ENCODE measurements at places on chromosomes 7 and 10. TPM values are rescaled to one million over a fixed set of nuclear protein-coding genes. Genes with fewer than 3 reads are reported as not detected.
A peak's percentile ranks its signal among the peaks of the same experiment; 100 is the strongest.

DNA sequence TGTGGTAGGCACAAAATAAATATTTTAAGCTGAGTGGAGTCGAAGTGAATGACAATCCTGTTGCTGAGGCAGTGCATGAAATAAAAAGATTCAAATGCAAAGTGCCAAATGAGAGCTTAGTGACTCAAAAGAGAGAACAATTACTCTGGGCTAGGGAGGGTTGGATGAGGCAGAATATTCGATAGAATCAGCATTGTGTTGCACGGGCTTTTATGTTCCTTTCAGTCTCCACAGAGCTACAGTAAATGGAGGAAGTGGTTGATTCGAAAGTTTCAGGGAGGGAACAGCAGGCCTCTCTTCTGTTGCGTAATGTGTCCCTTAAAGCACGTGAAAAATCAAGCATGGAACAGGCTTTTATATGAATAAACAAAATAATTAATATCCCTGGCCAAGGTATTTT lies 599.3 kb upstream of the CELF2 start:
- H3K4me3 ChIP-seq: no peak overlapping the region
- H3K27ac ChIP-seq: no peak overlapping the region
- H3K36me3 ChIP-seq: no peaks in the 10 kb centered on the region
- DNase-seq: no peak
- no peaks in the 10 kb centered on the region for H3K27me3 ChIP-seq
- H3K4me1 ChIP-seq: no peaks in the 10 kb centered on the region

GRCh38 chr7:90190995-90191394 lies 20.5 kb upstream of the STEAP2 start:
- DNase-seq: no peak
- H3K27ac ChIP-seq: no peak overlapping the region
- no peak overlapping the region for H3K4me3 ChIP-seq

GRCh38 chr10:3264161-3264761 lies 91.7 kb upstream of the PITRM1 start:
- no peaks in the 10 kb centered on the region for H3K4me1 ChIP-seq
- peak overlapping the region; percentile 40 for H3K27ac ChIP-seq
- H3K27me3 ChIP-seq: no peaks in the 10 kb centered on the region

- H3K4me3 ChIP-seq: no peak overlapping the region
- no peaks in the 10 kb centered on the region for H3K36me3 ChIP-seq
- H3K27ac ChIP-seq: no peak overlapping the region
Observed at GRCh38 chr10:15759265-15759664, 39.5 kb upstream of the ITGA8 start.

DNA sequence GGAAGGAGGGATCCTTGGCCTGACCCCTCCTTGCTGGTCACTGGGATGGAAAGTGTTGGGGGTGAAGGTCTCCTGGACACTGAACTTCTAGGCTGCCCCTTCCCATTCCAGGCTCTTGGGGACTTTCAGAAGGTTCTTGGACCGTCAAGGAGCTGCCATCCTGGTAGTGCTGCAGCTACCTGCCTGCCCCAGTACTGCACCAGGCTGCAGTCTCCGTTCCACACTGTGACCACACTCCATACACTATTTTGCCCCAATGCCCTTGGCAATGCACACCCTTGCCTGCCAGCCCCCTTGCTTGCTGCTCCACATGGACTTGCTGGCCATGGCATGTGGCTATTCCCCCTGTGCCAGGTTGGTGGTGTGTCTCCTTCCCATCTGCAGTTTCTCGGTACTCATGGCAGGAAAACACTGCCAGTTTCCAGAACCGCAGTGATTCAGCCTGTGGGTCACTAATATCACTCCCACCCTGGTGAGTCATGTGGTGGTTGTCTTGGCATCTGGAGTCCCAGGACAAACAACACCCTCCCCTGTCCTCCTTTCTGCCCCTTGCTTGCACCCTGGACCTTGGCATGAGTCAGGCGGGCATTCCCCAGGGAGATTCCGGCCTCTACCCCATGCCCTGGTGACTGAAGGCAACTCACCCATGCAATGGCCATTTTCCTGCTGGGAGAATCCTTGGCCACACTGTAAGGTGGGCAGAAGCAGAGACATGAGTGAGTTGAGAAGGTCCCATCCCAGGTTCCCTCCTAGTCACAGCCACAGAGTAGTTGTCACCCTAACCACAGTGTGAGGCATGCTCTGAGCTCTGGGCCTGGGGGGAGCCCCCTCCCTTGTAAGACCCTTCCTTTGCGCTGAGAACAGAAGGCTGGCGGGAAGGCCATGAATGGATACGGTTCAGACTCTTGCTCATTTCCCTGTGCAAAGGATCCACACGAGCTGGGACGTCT lies 32.8 kb downstream of the GOLGA7B start:
- H3K27me3 ChIP-seq: no peaks in the 10 kb centered on the region
- H3K36me3 ChIP-seq: no peaks in the 10 kb centered on the region
- DNase-seq: peak; percentile 44
- H3K4me1 ChIP-seq: no peaks in the 10 kb centered on the region
- no peak overlapping the region for H3K4me3 ChIP-seq

DNA sequence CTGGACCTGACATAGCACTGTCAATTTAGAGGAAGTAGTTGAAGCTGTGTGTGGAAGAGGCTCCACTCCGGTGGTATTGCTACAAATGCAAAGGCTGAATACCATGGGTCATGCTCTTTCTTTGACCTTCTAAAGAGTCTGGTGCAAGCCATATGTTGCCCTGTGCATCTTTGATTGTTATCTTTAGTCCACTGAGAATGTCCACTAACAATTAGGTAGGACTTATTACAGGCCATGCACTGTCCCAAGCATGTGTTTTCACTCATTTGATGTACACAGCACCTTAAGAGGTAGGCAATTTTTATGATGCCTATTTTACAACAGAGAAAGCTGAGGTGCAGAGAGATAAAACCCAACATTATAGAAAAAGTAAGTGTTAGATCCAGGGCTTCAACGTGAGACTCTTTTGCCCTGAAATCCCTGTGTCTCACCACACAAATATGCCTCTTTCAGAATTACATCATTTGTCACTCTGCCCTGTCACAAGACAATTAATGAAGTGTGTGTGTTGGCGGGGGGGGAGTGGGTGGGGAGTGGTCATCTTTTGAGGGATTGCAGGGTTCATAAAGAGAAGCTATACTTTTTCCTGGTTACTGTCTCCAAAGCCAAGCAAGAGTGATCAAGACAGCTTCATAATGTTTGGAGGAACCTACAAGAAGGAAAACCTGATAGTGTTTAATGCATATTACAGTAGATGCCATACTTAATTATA lies 637.6 kb upstream of the IGFBP3 start:
- no peaks in the 10 kb centered on the region for H3K4me1 ChIP-seq
- no peak for DNase-seq
- H3K36me3 ChIP-seq: no peaks in the 10 kb centered on the region
- H3K4me3 ChIP-seq: no peak overlapping the region
- H3K27me3 ChIP-seq: no peaks in the 10 kb centered on the region

GRCh38 chr10:103638948-103639347 lies 145.4 kb downstream of the NEURL1 start:
- H3K27ac ChIP-seq: peak overlapping the region; percentile 82
- H3K27me3 ChIP-seq: no peaks in the 10 kb centered on the region
- H3K4me1 ChIP-seq: peaks cover 12% of the 10 kb centered on the region
- H3K36me3 ChIP-seq: no peaks in the 10 kb centered on the region

GRCh38 chr7:75658369-75658768 lies 80.4 kb downstream of the HIP1 start:
- no peak overlapping the region for H3K27ac ChIP-seq
- no peak overlapping the region for H3K4me3 ChIP-seq
- no peaks in the 10 kb centered on the region for H3K36me3 ChIP-seq

GRCh38 chr7:55180963-55181542 lies 162.2 kb downstream of the EGFR start:
- no peak overlapping the region for H3K27ac ChIP-seq
- H3K27me3 ChIP-seq: no peaks in the 10 kb centered on the region
- no peak for DNase-seq

DNA sequence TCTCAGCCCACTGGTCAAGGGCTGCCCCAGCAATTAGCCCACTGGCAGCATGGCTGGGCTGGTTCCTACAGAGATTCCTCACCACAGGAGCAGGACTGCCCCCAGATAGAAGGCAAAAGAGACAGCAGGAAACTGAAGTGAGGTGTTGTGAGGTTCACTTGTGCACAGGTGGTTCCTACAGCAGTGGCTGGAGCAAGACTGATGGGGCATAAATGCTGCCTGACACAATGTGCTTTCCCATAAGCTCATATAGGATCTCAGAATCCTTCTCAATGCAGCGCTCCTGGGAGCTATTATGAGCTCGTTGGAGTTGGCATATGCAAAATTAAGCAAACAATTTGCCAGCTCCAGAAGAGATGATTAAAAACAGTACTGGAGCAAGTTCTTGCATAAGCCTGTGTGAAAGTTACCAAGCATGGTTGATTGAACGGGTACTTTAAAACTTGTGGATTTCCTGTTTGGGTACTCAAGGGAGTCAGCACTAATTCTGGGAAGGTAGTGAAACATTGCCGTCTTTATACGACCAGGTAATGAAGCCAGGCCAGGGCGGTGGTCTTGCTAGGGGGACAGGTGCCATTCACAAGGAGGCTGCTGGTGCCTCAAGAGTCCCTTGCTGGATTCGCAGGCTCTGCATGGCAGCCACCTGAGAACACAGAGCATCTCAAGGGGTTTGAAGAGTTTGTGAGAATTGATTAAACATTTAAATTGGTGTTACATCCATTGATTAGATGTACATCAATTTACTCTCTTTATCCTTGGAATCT lies 20.3 kb upstream of the PRKCQ start:
- no peaks in the 10 kb centered on the region for H3K36me3 ChIP-seq
- H3K27ac ChIP-seq: no peak overlapping the region
- DNase-seq: no peak
- no peaks in the 10 kb centered on the region for H3K4me1 ChIP-seq
- no peak overlapping the region for H3K4me3 ChIP-seq

GRCh38 chr10:97991871-97992270 lies 38.5 kb downstream of the CRTAC1 start:
- no peak overlapping the region for H3K27ac ChIP-seq
- no peak for DNase-seq
- no peaks in the 10 kb centered on the region for H3K4me1 ChIP-seq
- H3K27me3 ChIP-seq: no peaks in the 10 kb centered on the region

- H3K4me1 ChIP-seq: no peaks in the 10 kb centered on the region
- no peak overlapping the region for H3K4me3 ChIP-seq
- no peaks in the 10 kb centered on the region for H3K27me3 ChIP-seq
- no peak overlapping the region for H3K27ac ChIP-seq
- DNase-seq: no peak
Observed at GRCh38 chr10:18044976-18045720, 93.4 kb downstream of the SLC39A12 start.

DNA sequence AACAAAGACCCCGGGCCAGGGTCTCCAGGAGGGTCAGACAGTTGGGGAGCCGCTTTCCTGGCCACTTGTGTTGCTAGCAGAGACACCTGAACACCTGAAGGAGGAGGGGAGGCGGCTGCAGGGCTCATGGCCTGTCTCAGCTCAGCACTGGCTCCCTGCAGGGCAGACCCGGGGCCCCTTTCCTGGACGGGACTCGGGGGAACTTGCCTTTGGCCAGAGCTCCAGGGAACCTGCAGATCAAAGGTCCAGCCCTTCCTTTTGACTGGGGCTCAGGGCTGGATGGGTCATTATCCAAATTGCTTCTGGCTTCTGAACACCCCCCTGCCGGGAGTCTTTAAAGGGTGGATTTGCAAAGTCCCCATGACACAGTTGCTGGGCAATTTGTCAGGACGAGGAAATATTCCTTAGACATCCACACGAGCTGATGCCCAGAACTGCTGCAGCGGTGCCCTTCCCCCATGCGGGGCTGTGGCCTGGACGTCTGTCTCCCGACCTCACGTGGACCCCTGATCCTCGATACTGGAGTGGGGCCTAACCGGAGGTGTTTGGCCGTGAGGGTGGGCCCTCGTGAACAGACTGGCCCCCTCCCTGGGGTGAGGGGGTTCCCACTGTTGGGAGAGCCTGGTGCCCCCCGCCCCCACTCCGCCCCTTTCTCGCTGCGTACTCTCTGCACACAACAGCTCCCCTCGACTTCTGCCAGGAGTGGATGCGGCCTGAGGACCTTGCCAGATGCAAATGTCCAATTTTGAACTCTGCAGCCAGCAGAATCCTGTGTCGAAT lies 194.3 kb downstream of the ELFN1 start:
- DNase-seq: no peak
- no peaks in the 10 kb centered on the region for H3K4me1 ChIP-seq
- no peaks in the 10 kb centered on the region for H3K27me3 ChIP-seq
- no peaks in the 10 kb centered on the region for H3K36me3 ChIP-seq

DNA sequence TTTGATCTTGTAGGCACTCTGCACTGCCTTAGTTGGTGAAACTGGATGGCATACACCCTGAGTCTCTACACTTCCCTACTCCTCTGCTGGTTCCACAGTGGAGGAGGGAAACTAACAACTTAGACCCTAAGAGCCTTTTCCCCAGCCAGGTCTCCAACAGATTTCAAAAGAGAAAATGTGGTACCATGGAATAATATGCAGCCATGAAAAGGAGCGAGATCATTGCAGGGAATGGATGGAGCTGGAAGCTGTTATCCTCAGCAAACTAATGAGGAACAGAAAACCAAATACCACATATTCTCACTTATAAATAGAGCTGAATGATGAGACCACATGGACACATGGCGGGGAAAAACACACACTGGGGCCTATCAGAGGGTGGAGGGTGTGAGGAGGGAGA lies 36.3 kb upstream of the CCDC3 start:
- no peaks in the 10 kb centered on the region for H3K27me3 ChIP-seq
- H3K4me1 ChIP-seq: no peaks in the 10 kb centered on the region
- no peak overlapping the region for H3K27ac ChIP-seq
- no peaks in the 10 kb centered on the region for H3K36me3 ChIP-seq

ZNF680 gene
- total RNA-seq: 50.3 TPM

PRXL2A gene
- total RNA-seq: 547 TPM

AQP1 gene
- total RNA-seq: 177 TPM

SLC13A1 gene
- total RNA-seq: not detected

AASS gene
- 81.4 TPM for total RNA-seq

SPDYE1 gene
- not detected for total RNA-seq

SPDYE5 gene
- total RNA-seq: not detected
